ENCODE measurements at places on chromosomes 5 and 9.

- no peak for DNase-seq
Measured at GRCh38 chr5:119873611-119874010, 244.3 kb downstream of the FAM170A start.

GRCh38 chr5:103669615-103670014 lies 107.0 kb upstream of the NUDT12 start:
- no peak for DNase-seq

GRCh38 chr9:125172031-125172755 lies 17.4 kb downstream of the PPP6C start:
- DNase-seq: no peak

DNA sequence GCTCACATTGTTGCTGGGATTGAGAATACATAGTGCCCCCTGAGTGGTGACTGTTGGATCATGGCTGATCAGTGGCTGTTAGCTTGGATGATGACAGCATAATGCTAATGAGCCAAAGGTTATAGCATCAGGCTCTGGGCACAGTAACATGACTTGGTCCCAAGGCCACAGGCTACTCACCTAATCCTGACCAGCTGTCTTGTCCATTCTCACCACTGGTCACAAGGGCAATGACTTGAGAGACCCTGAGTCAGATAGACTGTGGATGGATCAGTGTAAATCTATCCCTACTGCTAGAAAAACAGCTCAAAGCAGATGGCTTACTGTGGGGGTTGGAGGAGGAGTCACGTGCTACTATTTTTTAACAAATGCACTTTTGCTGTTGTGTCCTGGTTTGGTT lies 74.7 kb downstream of the AOPEP start:
- DNase-seq: no peak

Data from activated T-cell treated with anti-CD3 and anti-CD28 coated beads for 1 hour (primary cell).